ENCODE measurements at places on chromosomes 11 and 22.

GRCh38 chr22:19535001-19535400 is 10.8 kb upstream of the CLDN5 start:
- DNase-seq, result no peak

DNA sequence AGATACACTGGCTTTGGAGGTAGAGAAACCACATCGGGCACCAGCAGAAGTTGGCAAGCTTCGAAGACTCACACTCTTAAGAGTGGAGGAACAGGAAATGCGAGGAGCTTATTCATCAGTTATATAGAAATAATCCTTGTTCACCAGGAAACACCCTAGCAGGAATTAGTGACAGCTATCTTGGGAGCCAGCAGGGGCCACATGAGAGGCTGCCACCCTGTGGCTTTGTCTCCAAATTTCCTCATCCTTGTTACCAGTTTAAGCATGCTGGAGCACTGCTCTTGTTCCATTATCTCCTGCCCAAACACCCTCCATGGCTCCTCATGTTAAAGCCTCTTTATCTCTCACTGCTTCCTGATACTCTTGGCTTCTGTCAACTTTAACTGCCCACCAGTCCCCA is 131.0 kb downstream of the PLEKHA7 start:
- no peak for DNase-seq

GRCh38 chr11:127656116-127656836 is 655.7 kb upstream of the KIRREL3 start:
- DNase-seq, result no peak

- no peak for DNase-seq
Measured at GRCh38 chr11:126391970-126392632, 36.6 kb downstream of the ST3GAL4 start.

GRCh38 chr11:813456-814096 is 3.8 kb downstream of the RPLP2 start:
- no peak for DNase-seq

- DNase-seq, result no peak
Measured at GRCh38 chr11:70603114-70603755, 204.9 kb downstream of the CTTN start.

- DNase-seq, result no peak
Measured at GRCh38 chr11:2887515-2888195, 2.1 kb upstream of the CDKN1C start.

DNA sequence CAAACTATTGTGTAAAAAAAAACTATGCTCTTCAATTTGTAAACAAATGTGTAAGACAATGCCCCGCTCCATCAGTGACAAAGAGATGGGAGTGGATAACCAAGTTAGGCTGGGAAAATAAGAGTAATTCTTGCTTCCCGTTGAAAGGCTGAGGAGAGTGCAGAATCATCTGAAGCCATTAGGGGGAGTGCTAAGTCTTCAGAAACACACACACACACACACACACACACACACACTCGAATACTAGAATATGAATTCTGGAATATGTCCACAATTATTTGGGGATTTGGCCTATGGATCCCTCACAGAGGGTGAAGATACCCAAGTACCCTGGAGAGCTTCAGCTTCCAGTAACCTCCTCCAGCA is 27.8 kb upstream of the ROBO3 start:
- peak; percentile 70 for DNase-seq

DNA sequence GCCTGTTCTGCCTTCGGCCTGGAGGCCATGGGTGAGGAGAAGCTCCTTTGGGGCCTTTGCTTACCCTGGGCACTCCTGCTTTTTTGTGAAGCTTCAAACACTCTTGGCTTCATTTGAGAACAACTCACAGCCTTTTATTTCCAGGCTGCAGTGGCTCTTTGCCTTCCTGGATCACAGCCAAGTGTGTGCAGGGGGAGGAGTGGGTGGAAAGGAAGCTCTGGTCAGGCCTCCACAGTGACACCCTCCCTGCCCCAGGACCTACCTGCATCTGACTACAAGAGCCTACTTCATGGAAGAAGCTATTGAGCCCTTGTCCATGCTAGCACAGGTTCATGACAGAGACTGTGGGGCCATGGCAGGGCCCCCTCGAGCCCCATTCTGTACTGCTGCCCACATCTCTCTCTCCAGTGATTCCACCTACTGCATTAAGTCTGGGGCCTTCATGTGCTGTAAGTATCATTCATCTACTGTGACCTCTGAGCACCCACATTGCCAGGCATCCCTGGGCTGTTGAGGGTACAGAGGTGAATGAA is 52.3 kb downstream of the GAB4 start:
- peak; percentile 18 for DNase-seq

Data from left kidney (tissue), 8 donors.